ENCODE measurements at places on chromosomes 2 and 18. TPM values are rescaled to one million over a fixed set of nuclear protein-coding genes. Genes with fewer than 3 reads are reported as not detected.

SCG2 gene
- total RNA-seq: 26.6 TPM

DNMT3A gene
- 7.5 TPM for total RNA-seq

CCDC141 gene
- total RNA-seq: not detected

TEX44 gene
- not detected for total RNA-seq

NTSR2 gene
- total RNA-seq: not detected

ASPRV1 gene
- 0.78 TPM for total RNA-seq

ASTL gene
- total RNA-seq: not detected

GPBAR1 gene
- 0.50 TPM for total RNA-seq

WNT6 gene
- 0.06 TPM for total RNA-seq

PDK1 gene
- total RNA-seq: 40.1 TPM
